WTC11 (cell line): ENCODE measurements at places on chromosomes 6 and 20.

DNA sequence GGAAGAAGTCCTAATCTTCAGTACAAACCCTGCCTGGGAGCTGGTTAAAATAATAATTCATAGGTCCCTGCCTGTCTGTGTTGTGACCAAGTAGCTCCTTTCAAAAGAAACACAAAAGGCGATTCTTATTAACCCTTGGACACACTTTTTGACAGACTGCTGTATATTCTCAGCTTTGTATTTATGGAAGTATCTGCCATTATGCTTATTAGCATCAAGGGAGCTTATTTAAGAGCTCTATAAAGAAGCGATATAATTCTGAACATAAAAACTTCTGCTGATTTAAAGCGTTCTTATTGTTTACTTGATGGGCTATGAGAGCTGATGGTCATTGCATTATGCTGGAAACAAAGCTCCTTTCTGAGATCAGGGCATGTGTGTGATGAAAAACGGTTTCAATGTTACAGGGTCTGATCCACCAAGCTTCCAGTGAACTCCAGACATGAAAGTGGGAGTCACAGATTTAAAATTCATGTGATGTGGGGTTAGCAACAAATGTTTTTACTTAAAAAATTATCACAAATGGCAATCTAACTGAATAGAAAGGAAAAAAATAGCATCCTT, 181.8 kb upstream of the PDE10A start:
- DNase-seq = no peak

- no peak for DNase-seq
These were observed 199.0 kb upstream of the FBXL4 start for GRCh38 chr6:99146711-99147110.

DNA sequence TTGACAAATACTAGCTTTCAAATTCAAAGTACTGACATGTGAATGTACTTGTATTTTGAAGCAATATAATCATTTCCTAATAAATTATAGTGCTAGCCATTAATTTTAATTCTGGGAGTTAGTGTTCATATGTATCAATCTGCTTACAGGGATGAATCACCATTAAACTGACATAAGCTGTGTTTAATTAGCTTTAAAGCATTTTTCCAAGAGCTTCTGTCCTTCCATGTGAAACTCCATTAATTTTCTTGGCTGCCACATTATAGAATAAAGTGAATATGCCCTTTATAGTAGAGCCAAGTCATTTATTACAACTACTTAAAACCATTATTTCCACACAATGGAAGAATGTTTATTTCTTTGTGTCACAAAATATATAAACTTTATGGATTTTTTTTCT, 150.8 kb downstream of the COL21A1 start:
- DNase-seq = no peak

GRCh38 chr20:56506103-56506502, 18.4 kb upstream of the FAM209A start:
- no peak for DNase-seq

DNA sequence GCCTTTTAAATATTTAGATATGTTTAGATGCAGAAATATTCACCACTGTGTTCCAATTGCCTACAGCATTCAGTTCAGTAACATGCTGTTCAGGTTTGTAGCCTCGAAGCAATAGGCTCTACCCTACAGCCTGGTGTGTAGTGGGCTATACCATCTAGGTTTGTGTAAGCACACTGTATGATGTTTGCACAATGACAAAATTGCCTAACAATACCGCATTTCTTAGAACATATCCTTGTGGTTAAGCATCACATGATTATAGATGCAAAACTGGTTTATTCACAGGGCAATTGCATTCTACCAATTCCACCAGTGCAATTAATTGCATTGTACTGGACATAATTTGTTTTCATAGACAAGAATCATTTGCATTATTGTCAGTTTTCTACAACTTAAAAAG, 7.9 kb upstream of the SLC22A16 start:
- DNase-seq = no peak
